Activated CD4-positive, alpha-beta T cell treated with anti-CD3 and anti-CD28 coated beads, Interleukin-2, amount 10 ng/mL, durations not matched to agents 7 days and 5 days (primary cell): ENCODE measurements at places on chromosomes 16 and 17. TPM values are rescaled to one million over a fixed set of nuclear protein-coding genes. Genes with fewer than 3 reads are reported as not detected.

Gene HOXB5
- total RNA-seq = not detected

GRCh38 chr16:12188061-12188934, 211.8 kb downstream of the SNX29 start:
- DNase-seq = no peak

DNA sequence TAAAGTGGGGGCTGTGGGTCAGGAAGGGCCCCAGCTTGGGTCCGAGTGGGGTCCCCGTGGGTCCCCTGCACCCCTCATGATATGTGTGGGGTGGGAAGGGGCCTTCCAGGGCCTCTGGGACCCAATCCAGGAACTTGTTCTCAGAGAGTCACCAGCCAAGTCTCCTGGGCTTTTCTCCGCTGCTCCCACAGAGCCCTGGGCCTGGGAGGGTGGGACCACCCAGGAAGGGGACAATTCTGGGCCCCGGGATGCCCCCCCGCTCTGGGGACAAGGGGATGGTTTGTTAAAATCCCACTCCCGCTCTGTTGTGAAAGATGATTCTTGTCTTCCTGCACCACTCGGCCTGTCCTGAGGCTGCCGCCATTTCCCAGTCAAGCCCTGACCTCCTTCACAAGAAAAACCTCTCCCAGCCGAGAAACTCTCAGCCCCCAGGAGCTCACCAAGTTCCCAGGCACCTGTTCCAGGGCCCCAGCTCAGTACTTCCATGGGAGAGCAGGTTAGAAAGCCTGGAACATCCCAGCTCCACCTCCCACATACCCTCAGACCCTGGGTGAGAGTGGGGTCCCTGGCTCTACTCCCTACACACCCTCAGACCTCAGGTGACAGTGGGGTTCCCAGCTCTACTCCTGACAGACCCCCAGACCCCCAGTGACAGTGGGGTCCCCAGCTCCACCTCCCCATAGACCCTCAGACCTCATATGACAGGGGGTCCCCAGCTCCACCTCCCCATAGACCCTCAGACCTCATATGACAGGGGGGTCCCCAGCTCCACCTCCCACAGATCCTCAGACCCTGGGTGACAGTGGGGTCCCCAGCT, 75.1 kb downstream of the METRNL start:
- no peak for DNase-seq

Gene KRT31
- not detected for total RNA-seq

GRCh38 chr17:58193641-58194255, 1.2 kb downstream of the EPX start:
- DNase-seq = no peak

DNA sequence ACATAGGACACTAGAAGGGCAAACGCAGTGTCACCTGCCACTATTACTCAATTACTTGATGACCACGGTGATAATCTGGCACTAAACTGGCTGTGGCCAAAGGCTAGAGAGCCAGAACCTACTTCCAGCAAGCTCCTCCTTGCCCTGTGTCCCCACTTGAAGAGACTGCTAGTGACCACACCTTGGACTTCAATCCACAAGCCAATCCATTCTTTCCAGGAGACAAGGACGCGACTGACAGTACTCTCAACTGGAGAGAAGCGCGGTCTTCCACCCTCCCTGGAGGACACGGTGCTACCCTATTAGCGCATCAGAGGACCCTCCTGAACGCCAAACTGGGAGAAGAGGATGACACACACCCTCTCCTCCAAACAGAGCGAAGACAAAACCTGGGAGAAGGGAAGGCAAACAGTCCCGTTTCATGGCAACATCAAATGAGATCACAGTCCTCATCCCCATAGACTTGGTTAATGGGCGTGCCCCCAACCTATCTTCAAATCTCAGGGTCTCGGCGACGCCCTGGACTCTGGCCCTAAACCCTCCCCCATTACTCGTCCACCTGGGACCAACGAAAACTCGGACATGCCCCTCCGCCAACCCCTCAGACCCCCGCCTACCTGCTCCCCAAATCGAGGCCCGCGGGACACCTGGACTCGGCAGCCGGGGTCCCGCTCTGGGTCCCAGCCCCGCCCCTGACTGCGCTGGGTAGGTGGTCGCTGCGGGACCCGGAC, 508 bp downstream of the FLCN start:
- DNase-seq = no peak

DNA sequence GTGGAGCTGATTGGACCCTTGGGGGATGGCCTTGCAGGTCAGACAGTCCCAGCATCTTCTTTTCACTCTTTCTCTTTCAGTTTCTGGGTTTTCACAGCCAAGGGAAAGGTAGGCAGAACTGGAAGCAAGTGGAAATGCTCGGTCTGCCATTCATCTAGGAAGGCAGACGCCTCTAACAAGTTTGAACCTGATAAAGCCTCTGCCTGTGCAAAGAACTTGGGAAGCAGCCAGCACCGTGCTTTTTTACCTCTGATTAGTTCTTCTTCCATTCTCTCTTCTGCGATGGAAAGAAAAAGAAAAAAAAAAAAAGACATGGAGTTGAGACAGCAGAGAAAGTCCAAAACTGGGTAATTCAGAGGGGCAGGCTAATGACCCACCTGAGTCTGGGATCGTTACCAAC, 997.8 kb upstream of the EEF2KMT start:
- no peak for DNase-seq

GRCh38 chr17:57881783-57882351, 32.0 kb upstream of the MRPS23 start:
- no peak for DNase-seq

- DNase-seq = no peak
Measured at GRCh38 chr17:41710472-41711090, 1.6 kb upstream of the GAST start.

Gene TMEM238L
- not detected for total RNA-seq

Gene FBXW10
- total RNA-seq = not detected

GRCh38 chr17:9926150-9926804, 21.2 kb upstream of the RCVRN start:
- DNase-seq = no peak

Gene DDX5
- total RNA-seq = 797 TPM

GRCh38 chr17:39062846-39063680, 88.4 kb downstream of the PLXDC1 start:
- no peak for DNase-seq

DNA sequence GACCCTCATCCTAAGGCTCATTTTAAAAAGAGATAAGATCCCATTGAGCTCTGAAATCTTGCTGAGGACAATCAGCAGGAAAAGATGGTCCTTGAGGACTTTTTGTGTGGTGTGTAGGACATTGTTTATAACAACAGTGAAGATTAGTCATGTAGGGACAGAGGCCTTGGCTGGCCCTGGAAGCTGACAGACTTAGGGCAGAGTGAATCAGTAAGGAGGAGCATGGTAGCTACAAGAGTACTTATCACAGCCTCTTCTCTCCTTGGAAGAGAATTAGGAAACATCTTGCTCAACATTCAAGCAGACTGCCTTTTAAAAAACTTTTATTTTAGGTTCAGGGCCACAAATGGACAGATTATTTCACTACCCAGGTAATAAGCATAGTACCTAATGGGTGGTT, 665.9 kb upstream of the SALL1 start:
- no peak for DNase-seq

Gene TBX6
- total RNA-seq = 1.7 TPM

DNA sequence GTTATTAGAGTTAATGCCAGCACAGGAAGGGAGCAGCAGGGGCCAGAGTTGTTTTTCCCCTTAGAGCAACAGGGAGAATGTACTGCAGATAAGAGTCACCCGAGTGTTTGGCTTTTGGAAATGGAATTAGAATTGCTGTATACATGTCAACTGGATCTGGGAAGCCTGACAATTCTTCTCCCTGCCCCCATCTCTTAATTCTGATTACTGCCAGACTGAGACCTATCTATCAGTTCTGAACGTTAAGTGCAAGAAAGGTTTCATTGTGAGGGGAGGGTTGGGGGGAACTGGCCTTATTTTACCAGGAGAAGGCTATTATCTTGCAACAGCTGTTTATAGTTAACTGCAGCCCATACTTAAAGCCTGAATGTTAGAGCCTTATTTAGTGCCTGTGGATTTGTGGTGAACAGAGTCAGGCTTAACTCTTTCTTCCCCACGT, 424.5 kb upstream of the CDH11 start:
- DNase-seq = no peak

Gene PYDC1
- not detected for total RNA-seq

Gene AOC2
- total RNA-seq = 1.5 TPM

Gene CNOT1
- 245 TPM for total RNA-seq

DNA sequence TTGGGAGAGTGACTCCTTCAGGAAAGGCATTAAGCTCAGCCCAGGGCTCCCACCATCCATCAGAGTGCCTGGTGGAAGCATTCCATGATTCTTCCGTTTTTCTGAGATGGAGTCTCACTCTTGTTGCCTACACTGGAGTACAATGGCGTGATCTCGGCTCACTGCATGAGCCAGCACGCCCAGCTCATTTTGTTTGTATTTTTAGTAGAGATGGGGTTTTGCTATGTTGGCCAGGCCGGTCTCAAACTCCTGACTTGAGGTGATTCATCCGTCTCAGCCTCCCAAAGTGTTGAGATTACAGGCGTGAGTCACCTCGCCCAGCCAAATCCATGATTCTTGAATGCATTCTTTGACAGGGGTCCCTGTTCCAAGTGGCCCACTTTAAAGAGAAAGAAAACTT, 23.1 kb downstream of the MIS12 start:
- no peak for DNase-seq

DNA sequence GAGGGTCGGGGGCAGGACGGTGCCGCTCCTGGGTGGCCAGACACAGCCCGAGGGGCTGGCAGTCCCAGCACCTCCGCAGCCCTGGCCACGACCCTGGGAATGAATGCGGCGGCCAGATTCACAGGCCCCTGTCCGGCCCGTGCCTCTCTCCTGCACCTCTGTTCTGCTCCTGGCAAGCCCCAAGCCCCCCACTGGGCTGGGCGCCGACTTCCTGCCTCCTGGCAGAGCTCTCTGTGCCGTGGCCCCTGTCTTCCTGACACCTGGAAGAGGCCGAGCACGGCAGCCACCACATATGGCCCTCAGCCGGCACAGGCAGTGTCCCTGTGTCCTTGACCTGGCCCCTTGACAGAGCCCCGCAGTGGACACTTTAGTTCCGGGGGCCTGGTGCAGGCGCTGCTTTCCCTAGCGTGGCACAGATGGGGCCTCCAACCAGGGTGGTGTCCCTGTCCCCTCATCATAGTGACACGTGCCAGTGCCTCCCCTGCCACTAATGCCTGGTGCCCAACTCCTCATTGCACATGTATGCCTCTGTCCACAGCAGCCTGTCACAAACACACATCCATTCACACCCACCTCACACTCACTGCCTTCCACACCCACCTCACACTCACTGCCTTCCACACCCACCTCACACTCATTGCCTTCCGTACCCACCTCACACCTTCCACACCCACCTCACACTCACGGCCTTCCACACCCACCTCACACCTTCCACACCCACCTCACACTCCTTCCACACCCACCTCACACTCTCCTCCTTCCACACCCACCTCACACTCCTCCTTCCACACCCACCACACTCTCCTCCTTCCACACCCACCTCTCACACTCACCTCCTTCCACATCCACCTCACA, 110.6 kb upstream of the PLCG2 start:
- DNase-seq = no peak

DNA sequence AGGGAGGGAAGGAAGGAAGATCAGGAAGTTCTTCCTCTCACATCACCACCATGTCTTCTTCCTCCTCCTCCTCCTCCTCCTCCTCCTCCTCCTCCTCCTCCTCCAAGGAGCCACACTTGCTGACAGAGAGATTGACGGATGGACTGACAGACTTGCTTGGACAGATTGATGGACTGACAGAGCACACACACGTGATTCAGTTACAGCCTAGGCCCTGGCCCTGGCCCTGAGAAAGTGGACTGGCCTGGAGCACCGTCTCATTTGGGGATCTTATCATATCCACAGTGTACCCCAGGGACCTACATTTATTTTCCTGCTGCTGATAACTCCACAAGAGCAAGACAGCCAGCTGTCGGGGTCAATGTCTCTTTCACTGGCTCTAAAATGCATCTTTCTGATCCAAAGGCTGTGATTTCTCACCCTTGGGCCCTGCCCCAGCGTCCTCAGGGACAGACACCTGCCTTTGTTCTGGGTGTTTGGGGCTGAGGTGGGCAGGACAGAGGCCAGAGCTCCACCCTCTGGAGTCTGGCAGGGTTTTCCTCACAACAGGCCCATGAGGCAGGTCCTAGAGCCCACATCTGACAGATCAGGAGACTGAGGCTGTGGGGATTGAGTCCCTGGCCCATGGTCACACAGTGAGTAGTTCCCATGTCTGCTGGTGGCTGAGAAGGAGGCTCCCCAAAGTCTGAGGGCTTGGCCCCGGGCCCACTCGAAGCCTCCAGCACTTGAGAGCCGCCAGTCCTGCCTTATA, 2.3 kb upstream of the P2RX1 start:
- DNase-seq = no peak

Gene TBC1D3C
- total RNA-seq = not detected

GRCh38 chr16:27363797-27364196, 38.2 kb upstream of the IL21R start:
- DNase-seq = no peak

Gene C17orf78
- not detected for total RNA-seq

GRCh38 chr17:4188076-4188475, 45.1 kb downstream of the CYB5D2 start:
- DNase-seq = no peak

DNA sequence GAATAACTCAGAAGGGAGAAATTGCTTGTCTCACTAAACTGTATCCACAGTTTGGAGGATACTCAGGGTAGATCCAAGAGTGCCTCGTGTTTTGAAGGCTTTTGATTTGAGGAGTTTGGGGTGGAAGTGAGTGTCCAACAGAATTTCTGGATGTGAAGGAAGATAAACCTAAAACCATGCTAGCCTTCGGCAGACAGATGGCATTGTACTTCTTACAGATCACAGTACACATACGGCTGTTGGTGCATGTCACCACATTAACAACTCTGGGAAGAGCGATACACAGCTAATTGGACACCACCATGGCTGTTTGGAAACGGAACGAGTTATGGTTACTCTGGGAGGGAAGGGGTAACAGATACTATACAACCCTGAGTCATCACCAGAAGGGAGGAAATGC, 420.4 kb downstream of the GRIN2A start:
- no peak for DNase-seq

Gene KRT222
- total RNA-seq = not detected

- no peak for DNase-seq
Measured at GRCh38 chr16:69371564-69371963, 14.2 kb downstream of the TERF2 start.

Gene KCNG4
- not detected for total RNA-seq

DNA sequence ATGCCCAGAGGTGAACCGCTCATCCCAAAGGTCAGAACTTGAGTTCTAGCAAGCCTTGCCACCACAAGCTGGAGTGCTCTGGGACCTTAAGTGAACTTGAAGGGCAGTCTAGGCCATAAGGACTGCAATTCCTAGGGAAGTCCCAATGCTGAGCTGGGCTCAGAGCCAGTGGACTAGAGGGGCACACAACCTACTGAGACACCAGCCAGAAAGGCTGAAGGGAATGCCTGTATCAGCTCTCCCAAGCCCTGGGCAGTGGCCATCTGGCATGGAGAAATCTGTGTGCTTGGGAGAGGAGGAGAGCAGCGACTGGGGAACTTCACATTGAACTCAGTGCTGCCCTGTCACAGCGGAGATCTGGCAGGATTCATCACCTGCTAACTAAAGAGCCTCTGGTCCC, 201.3 kb downstream of the CEP112 start:
- no peak for DNase-seq

- DNase-seq = no peak
Measured at GRCh38 chr16:67426950-67427349, 4.0 kb upstream of the HSD11B2 start.
